GM12892 (cell line): ENCODE measurements at places on chromosomes 11 and 22.

DNA sequence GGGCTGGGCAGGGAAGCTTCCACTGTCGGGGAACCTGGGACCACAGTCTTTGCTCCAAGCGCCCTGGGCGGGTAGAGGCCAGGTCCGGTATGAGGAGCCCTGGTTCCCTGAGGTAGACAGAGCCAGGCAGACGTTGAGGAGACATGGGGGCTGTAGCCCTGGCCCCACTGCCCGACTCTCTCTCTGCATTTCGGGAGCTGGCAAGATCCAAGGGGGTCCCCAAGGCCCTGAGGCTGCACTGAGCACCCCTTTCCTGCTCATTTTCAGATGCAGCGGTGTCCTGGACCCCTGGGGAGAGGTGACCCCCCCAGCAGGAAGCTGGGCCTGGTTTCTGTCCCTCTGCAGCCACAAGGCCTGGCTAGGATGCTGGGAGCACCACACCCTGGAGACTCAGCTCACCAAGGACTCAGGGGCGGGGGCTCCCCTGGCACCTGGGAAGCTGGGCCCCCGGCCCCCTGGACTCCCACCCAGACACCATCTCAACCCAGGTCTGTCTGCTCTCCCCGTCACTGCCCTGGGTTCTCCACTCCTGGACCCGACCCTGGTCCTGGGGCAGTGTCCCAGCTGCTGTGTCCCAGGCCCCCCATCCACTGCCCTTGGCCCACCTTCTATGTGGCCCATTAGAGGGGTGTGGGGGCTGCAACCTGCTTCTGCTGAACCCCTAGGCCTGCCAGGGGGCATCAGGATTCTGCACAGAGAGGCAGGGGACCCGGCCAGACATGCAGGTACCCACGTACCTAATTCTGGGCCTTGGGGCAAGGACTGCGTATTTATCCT, 15.0 kb upstream of the MUC6 start:
- DNase-seq = no peak

DNA sequence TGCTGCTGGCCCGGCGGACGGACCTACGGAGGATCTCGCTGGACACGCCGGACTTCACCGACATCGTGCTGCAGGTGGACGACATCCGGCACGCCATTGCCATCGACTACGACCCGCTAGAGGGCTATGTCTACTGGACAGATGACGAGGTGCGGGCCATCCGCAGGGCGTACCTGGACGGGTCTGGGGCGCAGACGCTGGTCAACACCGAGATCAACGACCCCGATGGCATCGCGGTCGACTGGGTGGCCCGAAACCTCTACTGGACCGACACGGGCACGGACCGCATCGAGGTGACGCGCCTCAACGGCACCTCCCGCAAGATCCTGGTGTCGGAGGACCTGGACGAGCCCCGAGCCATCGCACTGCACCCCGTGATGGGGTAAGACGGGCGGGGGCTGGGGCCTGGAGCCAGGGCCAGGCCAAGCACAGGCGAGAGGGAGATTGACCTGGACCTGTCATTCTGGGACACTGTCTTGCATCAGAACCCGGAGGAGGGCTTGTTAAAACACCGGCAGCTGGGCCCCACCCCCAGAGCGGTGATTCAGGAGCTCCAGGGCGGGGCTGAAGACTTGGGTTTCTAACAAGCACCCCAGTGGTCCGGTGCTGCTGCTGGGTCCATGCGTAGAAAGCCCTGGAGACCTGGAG, 74.1 kb downstream of the LRP5 start:
- DNase-seq = no peak

DNA sequence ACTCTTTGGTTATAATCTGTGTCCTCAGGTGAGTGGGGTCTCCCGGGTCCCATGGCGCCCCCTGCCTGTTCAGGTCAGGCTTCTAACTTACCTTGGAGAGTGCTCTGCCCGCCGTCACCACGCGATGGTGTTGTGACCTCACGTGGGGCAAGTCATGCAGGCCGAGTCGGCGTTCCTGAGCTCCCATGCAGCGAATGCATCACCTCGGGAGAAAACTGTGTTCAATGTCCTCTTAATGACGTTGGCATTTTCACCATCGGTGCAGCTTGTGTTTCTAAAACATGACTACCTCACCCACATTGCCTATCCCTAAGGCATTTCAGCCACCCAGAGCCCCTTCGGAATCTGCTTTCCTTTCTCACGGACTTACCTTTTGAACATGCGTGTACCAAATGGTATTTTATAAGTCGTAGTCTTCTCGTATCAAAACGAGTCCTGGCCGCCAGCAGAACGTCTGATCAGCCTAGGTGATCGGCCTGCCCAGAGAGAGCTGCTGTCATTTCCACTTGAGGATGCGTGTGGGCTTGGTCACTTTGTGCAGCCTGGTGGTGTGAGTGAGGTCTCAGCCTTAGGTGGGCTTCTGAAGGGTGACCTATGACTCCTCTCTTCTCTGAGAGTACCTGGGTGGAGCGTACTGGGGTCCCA, 64.8 kb downstream of the TBC1D22A start:
- no peak for DNase-seq

- DNase-seq = no peak
Measured at GRCh38 chr11:5622802-5623201, 2.0 kb upstream of the TRIM34 start.

GRCh38 chr22:39710380-39711150, 140.0 kb downstream of the CACNA1I start:
- DNase-seq = no peak

DNA sequence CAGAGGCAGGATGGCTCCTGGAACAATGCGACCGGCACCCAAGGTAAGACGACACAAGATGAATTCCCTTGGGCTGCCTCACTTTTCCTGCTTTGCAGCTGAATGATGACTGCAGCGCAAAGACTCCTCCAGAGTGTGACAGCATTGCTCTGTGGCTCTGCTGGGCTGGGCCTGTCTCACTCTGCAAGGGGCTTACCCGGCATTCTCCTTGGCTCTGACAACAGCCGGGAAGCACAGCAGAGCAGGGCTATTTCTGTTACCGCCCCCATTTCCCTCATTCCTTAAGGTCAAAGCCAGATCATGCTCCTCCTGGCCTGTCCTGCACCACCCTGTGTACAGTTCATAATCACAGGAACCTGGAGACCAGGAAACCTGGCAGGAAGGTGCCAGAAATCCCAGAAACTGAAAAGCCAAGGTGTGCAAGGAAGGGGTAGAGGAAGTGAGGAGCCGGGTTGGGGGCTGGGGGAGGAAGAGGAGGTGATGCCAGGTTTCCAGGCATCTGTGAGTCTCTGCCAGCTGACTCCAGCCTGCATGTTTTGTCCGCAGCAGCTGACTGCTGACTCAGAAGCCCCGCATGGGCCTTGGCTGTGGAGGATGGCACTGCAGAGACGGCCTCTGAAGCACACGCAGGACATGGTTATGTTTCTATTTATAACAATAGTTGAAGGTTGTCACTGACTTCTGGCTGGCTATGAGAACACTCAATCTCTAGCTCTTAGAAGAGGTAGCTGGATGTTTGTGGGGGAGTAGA, 113.6 kb downstream of the MICAL3 start:
- DNase-seq = no peak

DNA sequence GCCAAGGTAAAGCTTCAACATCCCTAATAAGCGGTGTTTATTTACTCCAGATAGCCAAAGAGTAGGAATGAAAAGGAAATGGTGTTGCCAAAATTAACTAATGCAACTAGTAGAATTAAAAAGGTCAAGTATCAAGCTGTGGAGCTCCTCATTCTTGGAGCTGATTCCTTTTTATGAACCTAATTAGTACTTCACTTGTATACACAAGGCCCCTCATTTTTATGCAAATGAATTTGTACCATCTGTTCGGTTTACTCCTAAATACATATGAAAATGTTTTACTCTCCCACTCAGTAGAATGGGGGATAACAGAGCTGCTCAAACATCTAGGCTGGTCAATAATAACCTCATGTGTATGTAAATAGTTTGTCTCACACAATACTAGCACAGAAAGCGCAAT, 426.4 kb upstream of the LUZP2 start:
- DNase-seq = no peak

- no peak for DNase-seq
Measured at GRCh38 chr11:123475469-123475868, 45.4 kb downstream of the GRAMD1B start.

GRCh38 chr11:121437018-121437685, 15.0 kb upstream of the SORL1 start:
- no peak for DNase-seq

GRCh38 chr11:101442936-101443521, 140.8 kb downstream of the TRPC6 start:
- no peak for DNase-seq

DNA sequence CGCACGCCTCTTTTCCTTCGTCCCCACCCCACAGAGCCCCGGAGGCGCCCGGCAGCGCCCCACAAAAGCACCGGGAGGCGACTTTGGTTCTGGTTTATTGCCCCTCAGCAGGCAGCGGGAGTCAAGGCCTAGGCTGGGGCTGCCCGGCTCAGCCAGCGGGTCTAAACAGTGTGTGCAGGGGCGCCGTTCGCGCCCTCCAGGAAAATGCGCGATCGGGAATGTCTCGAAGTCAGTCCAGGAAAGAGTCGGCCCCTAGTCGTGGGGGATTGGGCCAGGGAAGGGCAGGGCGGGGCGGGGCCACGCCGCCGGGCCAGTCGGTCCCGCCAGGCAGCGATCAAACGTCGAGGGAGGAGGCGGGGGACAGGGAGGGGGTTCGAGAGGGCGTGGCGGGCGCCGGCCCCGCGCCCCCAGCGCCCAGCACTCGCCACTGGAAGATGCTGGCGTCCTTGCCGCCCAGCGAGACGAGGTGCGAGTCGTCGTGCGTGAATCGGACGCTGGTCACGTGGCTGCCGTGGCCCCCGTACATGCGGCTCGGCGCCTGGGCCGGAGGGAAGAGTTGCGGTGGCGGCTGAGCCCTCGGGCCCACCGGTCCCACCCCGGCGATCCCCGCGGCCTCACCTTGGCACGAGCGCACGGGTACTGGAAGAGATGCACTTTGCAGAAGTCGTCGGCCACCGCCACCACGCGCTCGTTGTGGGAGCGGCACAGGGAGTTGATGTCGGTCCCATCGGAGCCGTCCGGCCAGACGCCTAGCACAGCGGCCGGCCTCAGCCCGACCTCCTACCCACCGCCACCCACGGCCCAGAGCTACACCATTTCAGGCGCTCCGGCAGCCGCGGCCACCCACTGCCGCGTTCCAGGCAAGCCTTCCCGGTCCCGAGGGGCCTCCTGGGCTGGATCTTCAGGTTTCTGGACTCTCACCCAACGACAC, 741 bp upstream of the MTA2 start:
- DNase-seq = peak; percentile 33

GRCh38 chr11:110716361-110716760, 4.1 kb upstream of the ARHGAP20 start:
- DNase-seq = no peak

- DNase-seq = no peak
Measured at GRCh38 chr11:84289381-84289906, 1003.3 kb upstream of the CCDC90B start.

- DNase-seq = no peak
Measured at GRCh38 chr22:27881421-27881820, 37.6 kb downstream of the PITPNB start.

- DNase-seq = no peak
Measured at GRCh38 chr11:84993386-84993785, 633.8 kb downstream of the DLG2 start.
